ENCODE measurements at places on chromosomes 1 and 21.

- DNase-seq = no peak
Observed at GRCh38 chr1:186985889-186986491, 157.2 kb downstream of the PLA2G4A start.

DNA sequence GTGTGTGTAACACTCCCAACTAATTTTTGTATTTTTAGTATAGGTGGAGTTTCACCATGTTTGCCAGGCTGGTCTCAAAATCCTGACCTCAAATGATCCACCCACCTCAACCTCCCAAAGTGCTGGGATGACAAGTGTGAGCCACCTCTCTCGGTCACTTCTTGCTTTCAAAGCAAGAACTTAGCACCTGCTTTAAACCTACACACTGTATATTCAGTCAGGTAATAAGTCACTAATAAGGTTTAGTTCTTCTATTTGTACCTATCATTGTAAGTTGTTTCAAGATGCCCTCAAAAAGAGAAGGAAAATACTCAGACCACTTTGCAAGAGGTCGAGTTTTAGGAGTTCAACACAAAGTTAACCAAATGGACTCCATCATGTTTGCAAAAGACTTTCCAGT lies 431.3 kb downstream of the MRPL39 start:
- no peak for DNase-seq

GRCh38 chr1:202072211-202072765 lies 50.4 kb upstream of the GPR37L1 start:
- DNase-seq = no peak

GRCh38 chr1:67239738-67240137 lies 67.9 kb upstream of the IL12RB2 start:
- no peak for DNase-seq

DNA sequence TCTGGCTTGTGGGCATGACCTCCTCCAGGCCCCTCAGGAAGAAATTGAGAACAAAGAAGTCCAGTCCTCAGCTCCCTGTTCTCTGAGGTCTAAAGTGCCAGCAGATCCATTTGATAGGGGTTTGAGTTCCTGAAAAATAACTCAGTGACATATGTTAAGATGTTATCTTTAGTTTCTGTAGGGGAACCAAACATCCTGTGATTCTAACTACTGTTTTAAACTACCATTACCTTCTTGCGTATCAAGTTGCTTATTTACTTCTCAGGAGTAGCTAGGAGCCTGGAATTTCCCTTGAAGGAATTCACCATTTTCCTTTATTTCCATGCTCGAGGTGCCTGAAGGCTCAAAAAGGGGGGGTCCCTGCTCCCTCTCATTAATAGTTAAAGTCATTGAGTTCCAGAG lies 18.8 kb upstream of the LIN9 start:
- no peak for DNase-seq

GRCh38 chr1:237043846-237044636 lies 2.1 kb downstream of the RYR2 start:
- DNase-seq = no peak

- DNase-seq = no peak
Observed at GRCh38 chr1:103336408-103336807, 189.1 kb upstream of the RNPC3 start.

DNA sequence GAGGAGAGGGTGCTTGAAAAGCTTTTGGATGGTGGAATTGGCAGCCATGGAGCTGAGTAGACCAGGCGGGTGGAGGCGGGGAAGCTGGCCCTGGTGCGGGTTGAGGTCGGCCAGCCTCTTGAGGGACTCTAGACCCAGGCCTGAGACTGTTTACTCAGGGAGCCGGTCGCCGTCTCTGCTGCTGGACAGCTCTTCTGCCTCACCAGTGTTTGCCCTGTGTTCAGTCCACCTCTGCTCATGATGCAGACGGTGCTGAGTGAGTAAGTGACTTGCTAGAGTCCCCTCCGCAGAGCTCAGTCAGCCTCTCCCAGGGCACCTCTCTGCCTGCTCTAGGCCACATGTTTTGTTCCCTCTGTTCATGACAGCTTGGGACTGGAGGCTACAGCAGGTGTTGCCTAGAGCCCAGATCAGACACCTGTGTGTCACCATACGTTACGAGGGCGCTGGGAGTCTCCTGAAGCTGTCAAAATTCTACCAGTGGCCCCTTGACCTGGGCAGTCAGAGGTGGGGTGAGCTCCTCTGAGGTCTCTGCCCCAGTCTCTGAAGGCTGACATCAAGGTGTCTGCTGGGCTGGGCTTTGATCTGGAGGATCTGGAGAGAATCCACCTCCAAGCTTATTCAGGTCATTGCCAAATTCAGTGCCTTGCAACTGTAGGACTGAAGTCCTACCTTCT lies 73.5 kb upstream of the WNT4 start:
- no peak for DNase-seq

GRCh38 chr1:76203127-76203526 lies 128.6 kb downstream of the ST6GALNAC3 start:
- no peak for DNase-seq

DNA sequence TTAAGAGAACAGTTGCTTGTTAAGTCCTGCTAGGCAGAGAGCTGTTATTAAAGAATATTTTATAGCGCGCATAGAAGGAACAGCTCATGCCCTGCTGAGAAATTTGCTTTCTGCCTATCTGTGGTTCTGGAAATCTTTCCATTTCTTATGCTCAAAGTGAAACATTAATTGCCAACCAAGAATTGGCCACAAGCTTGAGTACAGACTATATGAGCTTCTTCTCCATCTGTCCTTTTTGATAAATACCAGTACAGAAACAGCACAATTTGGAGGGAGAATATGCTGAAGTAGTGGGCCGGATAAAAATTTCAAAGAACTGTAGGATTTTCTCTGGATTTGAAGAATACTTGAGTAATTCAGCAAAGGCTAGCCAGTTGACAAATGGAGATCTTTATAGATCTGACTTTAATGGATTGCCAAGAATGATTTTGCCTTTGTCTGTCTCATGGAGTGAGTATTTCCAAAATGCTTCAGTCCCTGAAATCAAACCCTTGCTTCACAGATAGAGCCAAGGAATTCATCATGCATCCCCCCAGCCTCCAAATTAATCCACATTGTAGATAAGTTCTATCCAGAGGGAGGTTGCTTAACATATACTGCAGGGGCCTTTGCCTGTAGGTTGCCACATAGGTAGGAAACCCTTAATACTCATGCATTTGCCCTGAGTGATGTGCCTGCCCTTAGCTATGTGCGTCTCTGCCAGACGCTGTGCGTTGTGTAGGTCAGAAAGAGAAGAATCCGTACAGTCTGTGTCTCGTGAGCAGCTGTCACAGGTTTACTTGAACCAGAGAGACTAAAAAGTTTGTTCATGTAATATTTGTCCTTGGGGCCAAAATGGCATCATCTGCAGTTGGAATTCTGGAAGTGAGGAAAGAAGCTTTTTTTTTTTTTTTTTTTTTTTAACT lies 44.2 kb downstream of the SMYD2 start:
- no peak for DNase-seq

DNA sequence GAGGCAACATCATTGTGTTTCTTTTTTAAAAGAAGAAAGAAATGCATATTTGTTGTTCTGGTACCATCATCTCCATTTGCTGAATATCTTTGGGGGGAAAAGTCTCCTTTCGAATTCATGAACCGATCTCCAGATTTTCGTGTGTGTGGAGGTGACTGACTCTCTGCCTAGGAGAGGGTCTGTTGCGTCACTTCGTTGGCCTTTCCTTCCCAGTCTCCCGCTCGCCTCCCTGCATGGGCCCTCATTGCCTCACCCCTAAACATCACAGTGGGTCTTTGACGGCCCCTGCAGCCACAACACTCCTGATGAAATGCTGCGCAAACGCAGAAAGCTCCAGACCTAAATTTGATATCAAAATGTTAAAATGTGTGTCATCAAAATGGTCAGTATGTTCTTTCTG lies 103.2 kb upstream of the RALGPS2 start:
- DNase-seq = no peak

- no peak for DNase-seq
Observed at GRCh38 chr1:211734359-211734758, 58.9 kb upstream of the NEK2 start.

GRCh38 chr1:172977296-172978017 lies 73.3 kb downstream of the TNFSF18 start:
- no peak for DNase-seq

- DNase-seq = no peak
Observed at GRCh38 chr1:233605205-233605604, 8.7 kb upstream of the KCNK1 start.

GRCh38 chr1:245277276-245277675 lies 122.5 kb downstream of the KIF26B start:
- no peak for DNase-seq
